Glomerular endothelial cell (primary cell): ENCODE measurements at places on chromosomes 1 and 21. TPM values are rescaled to one million over a fixed set of nuclear protein-coding genes. Genes with fewer than 3 reads are reported as not detected.
A peak's percentile ranks its signal among the peaks of the same experiment; 100 is the strongest.

GRCh38 chr1:157197906-157198435, 59.8 kb upstream of the ETV3 start:
- no peak for DNase-seq

DNA sequence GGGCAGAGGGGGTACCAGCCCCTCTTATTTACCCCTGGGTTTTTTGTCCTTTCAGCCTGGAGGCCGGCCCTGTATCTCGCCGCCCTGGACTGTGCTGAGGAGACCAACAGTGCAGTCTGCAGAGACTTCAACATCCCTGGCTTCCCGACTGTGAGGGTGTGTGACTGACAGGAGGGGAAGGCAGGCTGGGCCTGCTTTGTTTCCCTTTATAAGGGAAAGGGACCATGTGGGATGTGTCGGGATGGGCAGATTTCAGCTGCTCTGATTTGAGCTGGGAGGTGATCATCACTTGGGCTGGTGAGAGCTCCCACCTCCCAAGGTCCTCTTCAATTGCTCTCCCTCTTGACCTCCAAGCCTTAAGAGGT, 11.7 kb downstream of the QSOX1 start:
- no peak for DNase-seq

The KRTAP13-2 gene
- total RNA-seq: not detected in 2 replicates

- DNase-seq: no peak
Observed at GRCh38 chr1:37372711-37373110, 101.7 kb upstream of the ZC3H12A start.

DNA sequence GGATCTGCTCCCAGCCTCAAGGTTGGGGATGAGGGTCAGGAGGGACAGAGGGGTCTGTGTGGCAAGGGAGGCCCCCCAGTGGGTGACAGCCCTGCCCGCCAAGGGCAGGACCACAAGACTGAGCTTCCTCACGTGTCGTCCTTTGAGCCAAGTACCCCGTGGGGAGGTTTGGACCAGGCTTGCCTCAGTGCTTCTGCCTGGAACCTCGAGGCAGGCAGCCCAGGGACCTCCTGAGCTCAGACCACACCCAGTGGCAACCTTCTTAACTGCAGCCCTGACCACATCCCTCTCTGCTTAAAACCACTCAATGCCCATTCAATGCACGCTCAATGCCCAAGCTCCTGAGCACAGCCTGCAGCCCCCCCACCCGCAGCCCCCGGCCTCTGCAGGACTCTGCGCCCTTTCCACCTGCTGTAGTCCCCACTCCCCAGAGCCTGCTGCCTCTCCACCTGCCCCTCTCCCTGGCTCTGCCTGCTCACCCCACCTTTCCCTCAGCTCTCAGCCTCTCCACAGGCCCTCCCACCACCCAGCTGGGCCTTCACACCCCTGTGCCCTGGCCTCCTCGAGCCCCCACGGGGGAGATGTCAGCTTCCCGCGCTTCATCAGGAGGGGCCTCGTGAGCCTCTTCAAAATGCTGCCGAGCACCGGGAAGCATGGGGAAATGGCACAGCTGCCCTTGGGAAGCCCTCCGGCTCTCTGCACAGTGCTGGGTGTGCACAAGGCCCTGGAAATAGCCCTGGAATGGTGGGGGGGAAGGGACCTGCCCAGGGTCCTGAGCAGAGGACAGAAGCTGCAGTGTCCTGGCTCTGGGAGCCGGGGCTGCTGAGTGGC, 129.3 kb upstream of the VAMP3 start:
- no peak for DNase-seq

DNA sequence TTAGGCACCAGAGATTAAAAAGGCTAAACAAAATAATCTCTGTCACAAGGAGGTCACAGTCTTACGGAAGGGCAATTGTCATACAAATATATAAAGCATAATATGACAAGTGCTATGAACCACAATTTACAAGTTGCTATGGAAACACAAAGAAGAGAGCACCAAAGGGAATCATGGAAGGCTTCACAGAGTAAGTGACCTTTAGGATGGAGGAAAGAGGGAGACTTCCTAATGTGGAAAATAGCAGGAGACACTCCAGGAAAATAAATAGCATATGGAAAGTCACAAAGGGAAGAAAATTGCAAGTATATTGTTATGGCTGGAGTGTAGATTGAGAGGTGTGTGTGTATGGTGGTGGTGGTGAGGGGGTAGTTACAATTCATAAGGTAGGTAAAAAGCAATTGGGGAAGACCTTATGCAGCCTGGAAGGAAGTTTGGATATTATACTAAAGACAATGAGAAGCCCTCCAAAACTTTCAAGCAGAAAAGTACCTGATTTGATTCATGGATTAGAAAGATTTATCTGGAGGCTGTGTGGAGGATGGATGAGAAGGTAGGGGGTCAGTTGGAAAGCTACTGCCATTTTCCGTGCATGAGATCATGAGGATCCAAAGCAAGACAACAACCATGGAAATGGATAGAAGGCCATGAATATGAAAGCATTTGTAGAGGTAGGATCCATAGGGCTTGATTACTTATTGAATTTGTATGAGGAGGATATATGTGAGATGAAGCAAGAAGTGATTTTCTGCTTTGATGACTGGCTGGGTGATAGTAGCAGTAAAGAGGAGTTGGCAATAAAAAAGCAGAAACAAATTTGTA, 61.7 kb downstream of the SAMSN1 start:
- DNase-seq: no peak

GRCh38 chr1:19344372-19344810, 32.3 kb downstream of the SLC66A1 start:
- DNase-seq: no peak

DNA sequence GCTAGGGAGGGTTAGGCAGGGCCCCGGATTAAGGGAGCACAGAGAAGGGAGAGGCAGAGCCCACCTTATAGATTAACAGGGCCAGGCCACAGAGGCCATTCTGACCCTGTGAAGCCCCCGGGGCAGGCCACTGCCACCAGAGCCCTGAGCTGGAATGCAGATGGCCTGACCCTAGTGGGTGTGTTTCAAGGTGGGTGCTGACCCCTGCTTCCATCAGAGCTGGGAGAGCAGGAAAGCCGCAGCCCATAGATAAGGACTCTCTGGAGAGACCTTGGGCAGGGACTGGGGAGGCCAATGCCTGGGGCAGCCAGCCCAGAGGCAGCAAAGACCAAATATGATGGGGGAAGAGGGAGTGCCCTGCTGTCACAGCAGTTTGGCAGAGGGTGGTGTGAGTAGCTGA, 35.9 kb downstream of the NCMAP start:
- DNase-seq: no peak

DNA sequence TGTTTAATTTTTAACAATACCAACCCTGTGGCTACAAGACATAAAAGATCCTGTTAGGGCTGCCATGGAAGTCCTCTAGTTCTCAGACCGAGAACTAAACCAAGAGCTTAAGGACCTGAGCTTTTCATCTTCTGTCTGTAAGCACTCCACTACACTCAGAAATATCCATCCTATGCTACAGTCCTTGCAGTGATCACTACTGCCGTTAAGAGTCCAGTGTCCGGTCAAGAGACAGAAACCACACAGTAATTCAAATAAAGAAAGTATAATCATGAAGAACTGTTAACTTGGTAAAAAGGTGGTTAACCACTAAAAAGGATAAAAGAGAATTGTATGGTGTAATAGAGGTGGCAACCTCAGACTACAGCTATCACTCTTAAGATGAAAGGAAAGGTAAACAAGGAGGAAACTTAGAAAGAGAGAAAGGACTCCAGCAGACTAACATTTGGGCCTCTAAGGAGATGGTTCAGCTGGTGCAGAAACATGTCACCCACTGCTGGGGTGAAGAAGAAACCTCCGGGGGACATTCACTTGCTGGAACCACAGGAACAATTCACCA, 22.1 kb upstream of the PRDX6 start:
- no peak for DNase-seq

- DNase-seq: no peak
Observed at GRCh38 chr1:3896396-3897000, 3.6 kb downstream of the C1orf174 start.

DNA sequence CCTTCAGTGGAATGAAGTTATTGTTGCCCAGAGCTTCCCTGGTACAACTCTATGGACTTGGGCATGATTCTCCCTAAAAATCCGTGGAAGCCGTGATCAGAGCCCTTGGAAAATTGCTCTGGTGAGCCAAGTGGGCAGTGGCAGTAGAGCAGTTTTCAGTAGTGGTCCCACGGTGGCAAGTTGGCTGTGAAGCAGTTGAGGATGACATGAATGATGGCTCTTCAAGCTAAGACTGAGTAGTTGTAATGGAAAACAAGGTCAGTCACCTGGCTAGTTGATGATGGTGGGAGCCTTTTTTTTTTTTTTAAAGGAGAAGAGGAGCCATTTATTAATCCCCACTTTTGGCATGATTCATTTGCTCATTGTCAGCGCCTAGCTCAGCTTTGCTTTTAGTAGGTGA, 36.2 kb downstream of the PBX1 start:
- no peak for DNase-seq

The FALEC gene
- total RNA-seq: not detected in 2 replicates

GRCh38 chr1:37947364-37947763, 511 bp upstream of the INPP5B start:
- no peak for DNase-seq

The KRTAP21-2 gene
- not detected in 2 replicates for total RNA-seq

- DNase-seq: no peak
Observed at GRCh38 chr21:41612674-41613532, 104.9 kb upstream of the TMPRSS2 start.

GRCh38 chr1:7401814-7402547, 369.1 kb upstream of the VAMP3 start:
- peak; percentile 60 for DNase-seq

The SRSF11 gene
- 59.7 and 122 TPM in 2 replicates for total RNA-seq
